ENCODE measurements at places on chromosomes 2 and 18.

GRCh38 chr2:239236043-239236807 is 164.6 kb downstream of the HDAC4 start:
- no peak for DNase-seq

DNA sequence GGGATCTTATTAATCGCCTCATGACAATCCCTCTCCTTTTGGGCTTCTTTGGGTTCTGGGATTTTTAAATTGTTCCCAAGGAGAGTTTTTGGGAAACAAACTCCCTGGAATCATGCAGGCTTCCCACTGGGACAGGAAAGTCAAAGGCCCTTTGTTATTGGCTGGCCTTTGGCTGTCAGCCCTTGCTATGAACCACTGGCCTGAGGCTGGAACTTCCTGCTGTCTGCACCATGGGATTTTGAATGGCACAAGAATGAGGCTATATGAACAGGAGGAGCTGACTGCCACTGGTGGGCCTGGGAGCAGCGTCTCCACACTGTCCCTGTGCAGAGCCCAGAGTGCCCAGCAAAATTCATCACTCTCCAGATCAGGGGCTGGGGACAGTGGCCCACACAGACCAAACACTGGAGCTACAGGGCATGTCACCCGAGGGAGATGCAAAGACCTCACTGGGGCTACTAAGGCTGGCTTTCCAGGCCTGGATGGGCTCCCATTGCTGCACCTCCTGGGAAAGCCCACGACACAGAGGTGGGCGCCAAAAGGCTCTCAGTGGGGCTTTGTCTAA is 35.7 kb downstream of the STEAP3 start:
- DNase-seq, result no peak

GRCh38 chr2:98161186-98161585 is 74.2 kb downstream of the VWA3B start:
- DNase-seq, result no peak

DNA sequence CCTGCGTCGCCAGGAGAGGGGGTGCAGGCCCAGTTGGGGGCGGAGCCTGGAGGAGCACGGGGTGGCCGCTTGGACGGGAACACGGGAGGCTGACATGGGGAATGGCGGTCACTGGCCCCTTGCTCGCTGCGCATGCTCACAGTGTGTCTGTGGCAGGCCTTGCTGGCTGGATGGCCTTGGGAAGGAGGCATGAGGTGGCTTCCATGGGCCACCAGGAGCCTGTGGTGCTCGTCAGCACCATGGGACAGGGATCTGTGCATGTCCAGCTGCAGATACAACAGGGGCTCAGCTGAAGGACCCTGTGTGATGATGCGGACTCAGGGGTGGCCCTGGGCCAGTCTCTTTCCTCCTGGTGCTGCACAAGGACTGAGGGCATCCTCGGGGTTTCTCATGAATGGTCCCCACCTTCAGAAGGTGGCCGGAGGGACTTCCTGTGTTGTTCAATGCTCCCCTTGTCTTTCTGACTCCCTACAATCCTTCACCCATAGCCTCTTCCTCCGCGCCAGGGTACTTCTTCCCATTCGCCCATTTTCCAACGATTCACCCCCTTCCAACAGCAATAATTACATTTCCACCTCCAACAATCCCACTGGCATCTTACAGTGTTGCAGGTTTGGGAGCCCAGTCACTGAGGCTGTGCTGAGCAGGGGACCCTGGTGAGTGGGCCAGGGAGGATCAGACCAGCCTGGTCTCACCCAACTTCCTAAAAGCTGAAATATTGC is 3.4 kb upstream of the SP140L start:
- no peak for DNase-seq

- DNase-seq, result no peak
Measured at GRCh38 chr2:206886696-206887095, 52.6 kb upstream of the CPO start.

DNA sequence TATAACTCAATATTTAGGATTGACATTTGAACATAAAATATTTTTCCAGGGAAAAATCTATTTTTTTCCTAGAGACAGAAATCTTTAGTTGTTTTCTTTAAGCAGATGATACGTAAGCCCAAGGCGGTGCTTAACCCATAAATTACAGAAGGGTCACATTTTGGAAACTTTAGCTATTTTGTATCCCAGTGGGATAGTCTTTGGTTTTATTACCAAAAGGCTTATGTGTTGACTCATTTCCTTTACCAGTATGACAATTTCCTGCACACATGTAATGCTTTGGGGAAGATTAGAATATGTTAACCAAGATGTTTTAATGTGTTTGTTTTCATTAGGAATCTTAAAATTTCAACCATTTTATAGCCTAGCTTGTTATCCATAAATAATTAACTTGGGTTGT is 24.8 kb downstream of the DYNC1I2 start:
- DNase-seq, result no peak

- no peak for DNase-seq
Measured at GRCh38 chr18:76995896-76996295, 136.7 kb downstream of the MBP start.

GRCh38 chr18:58581265-58581664 is 47.6 kb downstream of the ALPK2 start:
- DNase-seq, result no peak

DNA sequence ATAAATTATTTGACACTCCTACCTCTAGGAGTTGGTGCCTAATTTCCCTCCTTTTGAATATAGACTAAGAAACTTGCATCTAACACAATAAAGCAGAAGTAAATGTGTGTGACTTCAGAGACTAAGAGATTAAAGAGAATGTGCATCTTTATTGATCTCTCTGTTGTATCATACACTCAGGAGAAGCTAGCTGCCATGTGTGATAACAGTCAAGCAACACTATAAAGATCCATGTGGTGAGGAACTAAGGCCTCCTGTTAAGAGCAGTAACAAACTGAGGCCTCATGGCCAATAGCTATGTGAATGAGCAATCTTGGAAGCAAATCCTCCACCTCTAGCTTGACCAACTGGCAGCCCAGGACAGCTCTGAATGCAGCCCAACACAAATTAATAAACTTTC is 3.4 kb downstream of the FANCL start:
- no peak for DNase-seq

DNA sequence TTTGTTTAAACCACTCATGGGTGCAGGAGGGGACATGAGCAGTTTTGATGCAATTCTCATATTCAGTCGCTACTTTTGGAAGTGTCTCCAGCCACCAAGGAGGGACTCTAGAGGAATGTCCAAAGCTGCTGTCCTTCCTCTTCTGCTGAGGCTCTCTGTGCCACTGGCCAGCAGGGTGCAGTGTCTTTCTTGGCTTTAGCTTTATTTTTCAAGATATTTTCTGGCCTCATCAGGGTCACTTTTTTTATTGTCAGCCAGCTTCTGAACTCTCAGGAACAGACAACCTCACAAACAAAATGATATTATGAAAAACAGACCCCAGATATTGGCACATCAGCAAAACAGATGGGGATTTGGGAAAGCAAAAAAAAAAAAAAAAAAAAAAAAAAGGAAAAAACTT is 289.3 kb upstream of the ZSWIM2 start:
- DNase-seq, result no peak

DNA sequence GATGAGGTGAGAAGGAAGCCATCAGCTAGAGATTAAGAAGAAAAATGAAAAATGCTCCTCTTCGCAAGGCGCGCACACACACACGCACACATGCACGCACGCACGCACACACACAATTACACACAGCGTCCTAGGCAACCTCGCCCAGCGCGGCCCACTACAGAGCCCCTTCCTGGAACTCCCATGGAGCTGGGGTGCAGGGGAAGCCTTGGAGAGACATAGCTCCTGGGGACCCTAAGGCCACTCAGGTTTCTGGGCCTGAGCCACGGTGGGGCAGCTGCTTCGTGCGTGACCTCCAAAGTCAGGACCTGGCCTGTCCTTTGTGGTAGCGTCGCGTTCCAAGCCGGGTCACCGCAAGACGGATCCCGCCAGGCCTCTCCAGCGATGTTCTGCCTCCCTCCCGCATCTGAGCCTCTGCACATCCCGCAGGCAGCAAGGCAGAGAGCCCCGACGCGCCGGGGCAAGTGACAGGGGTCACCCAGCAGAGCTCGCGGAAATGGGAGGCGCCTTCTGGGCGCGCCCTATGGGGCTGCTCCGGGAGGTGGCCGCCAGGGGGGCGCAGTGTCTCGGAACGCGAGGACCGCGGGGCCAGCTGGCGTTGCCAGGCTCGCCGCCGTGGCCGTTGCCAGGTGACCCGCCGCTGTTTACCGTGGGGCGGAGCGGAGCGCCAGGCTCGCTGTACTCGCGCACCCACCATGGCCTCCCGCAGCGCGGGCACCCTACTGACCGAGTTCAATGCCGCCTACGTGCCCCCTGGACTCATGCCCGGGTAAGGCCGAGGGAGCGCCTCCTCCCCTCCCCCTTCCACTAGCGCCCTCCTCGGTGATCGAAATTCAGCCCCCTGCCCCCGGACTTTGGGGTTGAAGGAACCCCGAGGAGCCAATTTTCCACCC is 79.0 kb downstream of the CIB4 start:
- DNase-seq, result no peak

- DNase-seq, result no peak
Measured at GRCh38 chr2:165082479-165082878, 121.4 kb downstream of the SCN3A start.

GRCh38 chr2:221200184-221200839 is 371.8 kb downstream of the EPHA4 start:
- no peak for DNase-seq

GRCh38 chr2:241944821-241945220 is 75.3 kb downstream of the RTP5 start:
- DNase-seq, result no peak

DNA sequence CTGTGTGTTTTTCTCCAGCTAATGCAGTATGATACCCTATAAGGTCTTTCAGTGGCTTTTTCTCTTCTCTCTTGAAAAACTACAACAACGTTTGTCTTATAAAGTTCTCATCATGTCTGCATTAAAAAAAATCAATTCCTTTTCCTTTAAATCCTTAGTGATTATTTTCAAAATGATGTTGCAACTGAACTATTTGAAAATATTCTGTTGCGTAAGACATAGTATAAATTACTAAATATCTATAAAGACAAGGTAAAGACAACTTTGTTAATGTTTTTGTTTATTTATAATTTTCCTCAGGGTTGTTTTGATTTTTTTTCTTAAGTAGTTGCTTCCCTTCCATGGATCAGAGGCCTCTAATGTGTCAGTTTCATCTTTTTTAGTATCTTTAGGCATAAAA is 21.2 kb downstream of the PARD3B start:
- no peak for DNase-seq

GRCh38 chr2:240277073-240277806 is 136.8 kb upstream of the OTOS start:
- no peak for DNase-seq

- DNase-seq, result no peak
Measured at GRCh38 chr2:221443645-221444044, 128.5 kb downstream of the EPHA4 start.

DNA sequence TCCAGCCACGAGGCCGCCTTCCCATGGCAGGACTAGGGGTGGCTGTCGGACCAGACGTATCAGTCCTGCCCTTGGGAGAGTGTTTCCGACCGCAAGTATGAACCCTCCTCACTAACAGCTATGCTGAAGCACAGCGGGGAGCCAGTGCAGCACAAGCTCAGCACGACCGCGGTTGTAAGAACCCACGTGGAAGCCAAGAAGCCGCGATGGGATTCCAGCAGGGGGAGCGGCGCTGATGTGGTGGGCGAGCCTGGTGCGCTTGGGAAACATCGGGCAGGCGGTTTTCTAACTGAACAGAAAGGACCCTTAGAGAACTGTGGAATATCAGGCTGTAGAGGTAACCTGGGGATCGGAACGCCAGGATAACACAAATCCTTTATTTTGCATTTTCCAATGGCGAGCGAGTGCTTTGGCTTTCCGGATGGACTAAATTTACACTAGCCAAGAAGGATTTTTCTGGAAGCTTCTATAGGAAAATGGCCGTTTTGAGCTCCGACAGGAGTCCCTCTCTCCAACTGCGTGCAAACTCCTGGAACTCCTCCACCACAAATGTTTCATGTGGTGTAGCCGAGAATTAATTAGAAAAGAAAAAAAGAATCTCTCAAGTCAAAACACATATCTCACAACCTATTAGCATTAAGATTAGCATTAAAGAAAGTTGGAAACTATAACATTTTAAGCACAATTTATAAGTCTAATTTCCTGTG is 132.0 kb upstream of the MYCN start:
- DNase-seq, result no peak

GRCh38 chr18:42338683-42339082 is 383.6 kb downstream of the PIK3C3 start:
- DNase-seq, result no peak

GRCh38 chr2:126699018-126699417 is 43.1 kb downstream of the GYPC start:
- no peak for DNase-seq

DNA sequence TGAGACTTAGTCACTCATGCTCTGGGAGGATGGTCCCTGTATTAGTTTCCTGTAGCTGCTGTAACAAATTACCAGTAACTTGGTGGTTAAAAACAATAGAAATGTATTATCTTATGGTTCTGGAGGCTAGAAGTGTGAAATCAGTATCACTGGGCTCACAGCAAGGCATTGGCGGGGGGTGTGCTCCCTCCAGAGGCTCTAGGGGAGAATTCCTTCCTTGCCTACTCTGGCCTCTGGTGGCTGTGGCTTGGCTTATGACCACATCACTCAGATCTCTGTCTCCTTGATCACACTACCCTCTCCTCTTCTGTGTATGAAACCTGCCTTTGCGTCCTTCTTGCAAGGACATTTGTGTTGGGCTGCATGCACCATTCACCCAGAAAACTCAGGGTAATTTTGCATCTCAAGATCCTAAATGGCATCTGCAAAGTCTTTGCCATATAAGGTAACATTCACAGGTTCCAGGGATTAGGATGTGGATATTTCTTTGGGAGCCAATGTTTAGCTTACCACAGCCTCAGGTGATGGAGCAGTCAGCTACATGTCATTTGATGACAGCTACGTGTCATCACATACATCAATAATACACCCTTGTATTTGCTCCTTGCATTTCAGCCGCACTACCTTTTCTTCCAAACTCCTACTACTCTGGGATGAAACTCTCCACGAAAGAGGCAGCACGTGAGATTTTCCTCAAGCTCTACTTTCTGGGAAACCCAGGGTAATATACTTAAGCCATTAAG is 49.6 kb upstream of the POU3F3 start:
- no peak for DNase-seq

DNA sequence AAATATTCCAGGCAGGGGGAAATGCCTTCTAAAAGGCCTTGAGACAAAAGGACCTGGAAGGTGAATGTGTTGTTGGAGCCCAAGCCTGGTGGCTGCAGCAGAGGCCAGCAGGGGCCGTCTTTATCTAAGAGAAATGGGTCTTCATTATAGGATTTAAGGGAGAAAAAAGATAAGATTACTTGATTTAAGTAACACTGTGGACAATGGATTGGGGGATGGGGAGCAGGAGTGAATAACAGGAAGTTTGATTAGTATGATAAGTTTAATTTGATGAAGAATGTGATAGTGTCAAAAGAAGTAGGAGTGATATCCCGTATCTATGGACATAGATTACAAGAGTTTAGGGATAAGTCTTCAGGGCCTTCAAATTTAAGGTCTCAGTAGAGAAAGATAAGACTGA is 64.2 kb downstream of the WDR75 start:
- no peak for DNase-seq

DNA sequence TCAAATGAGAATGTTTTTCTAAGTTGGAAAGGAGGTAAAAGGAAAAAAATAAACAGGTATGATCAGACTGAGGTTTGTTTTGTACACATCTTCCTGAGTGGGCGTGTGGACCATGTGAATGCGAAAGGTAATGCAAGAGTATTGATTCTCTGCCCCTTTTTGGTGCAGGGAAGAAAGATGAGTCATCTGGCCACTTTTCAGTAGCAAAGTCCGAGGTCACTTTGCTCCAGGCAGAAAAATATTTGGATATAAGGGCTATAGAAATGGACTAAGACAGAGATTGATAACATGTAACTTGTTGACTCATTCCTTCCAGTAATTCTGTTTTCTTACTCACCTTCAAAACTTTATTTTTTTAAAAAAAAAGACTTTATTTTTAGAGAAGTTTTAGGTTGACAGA is 130.5 kb downstream of the DSEL start:
- no peak for DNase-seq

Measured in NCI-H1436 treated with DMSO at 0.1 percent for 48 hours (cell line).